T47D (cell line): ENCODE measurements at places on chromosomes 12 and 14.

GRCh38 chr14:49879646-49880204, 13.2 kb upstream of the ARF6 start:
- DNase-seq, result peak; percentile 84

GRCh38 chr12:21566223-21566906, 38.3 kb downstream of the GYS2 start:
- DNase-seq, result no peak

- DNase-seq, result no peak
Observed at GRCh38 chr14:23589606-23590005, 11.0 kb upstream of the JPH4 start.

DNA sequence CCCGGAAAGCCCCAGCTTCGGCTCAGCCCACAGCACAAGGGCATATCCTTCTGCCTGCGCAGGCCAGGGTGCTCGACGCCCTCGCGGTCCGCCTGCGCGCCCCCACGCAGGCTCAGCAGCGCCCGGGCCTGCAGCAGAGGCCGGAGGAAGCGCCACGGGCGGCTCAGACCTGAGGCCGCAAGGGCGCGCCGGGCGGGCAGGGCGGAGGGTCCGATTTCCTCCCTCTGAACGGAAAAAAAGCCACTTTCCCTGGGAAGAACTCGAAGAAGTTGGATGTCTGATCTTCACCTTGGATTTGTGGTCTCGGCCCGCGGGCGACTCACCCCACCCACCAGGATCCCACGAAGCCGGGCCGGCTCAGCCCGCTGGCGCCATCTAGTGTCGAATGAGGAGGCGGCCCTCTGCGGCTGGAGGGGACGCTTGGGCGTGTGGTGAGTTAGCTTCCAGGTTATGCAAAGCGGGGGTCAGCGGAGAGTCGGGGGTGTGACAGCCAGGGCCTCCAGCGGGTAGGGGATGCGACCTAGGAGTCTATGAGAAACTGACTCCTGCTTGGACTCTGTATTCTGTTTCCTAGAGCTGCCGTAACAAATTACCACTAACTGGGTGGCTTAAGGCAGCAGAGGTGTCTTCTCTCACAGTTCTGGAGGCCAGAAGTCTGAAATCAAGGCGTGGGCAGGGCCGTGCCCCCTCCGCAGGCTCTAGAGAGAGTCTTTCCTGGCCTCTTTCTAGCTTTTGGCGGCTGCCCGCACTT, 40.0 kb upstream of the SRSF5 start:
- peak; percentile 80 for DNase-seq

DNA sequence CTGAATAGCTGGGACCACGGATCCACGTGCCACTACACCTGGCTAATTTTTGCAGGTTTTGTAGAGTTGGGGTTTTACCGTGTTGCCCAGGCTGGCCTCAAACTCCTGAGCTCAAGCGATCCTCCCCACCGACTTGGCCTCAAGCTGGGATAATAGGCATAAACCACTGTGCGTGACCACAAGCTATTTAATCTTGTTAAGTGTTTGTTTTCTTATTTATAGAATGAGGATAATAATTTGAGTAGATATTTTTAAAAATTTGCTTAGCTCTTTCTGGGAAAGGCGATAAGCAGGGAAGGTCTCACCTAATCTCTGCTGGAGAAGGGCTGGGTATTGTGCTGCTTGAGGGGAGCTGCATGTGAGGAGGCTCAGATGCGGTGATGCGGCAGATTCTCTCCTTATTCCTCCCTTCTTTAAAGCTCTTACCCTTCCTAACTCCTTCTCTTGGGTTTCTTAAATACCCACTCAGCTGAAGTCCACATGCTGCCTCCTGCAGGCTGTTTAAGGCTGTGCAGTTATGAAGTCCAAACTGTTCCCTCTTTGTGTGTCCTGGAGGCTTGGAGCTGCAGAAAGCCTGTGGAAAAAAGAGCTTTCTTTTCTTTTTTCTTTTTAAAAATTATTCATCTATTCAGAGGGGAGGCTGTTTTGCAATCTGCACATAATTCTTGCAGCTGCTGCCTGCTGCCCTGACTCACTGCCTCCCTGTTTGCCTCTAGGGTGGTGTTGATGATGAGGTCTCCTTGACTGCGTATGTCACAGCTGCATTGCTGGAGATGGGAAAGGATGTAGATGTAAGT, 37.9 kb downstream of the A2ML1 start:
- DNase-seq, result no peak
